DMS 273 treated with DMSO at 0.1 percent for 48 hours (cell line): ENCODE measurements at places on chromosomes 1 and 21.

DNA sequence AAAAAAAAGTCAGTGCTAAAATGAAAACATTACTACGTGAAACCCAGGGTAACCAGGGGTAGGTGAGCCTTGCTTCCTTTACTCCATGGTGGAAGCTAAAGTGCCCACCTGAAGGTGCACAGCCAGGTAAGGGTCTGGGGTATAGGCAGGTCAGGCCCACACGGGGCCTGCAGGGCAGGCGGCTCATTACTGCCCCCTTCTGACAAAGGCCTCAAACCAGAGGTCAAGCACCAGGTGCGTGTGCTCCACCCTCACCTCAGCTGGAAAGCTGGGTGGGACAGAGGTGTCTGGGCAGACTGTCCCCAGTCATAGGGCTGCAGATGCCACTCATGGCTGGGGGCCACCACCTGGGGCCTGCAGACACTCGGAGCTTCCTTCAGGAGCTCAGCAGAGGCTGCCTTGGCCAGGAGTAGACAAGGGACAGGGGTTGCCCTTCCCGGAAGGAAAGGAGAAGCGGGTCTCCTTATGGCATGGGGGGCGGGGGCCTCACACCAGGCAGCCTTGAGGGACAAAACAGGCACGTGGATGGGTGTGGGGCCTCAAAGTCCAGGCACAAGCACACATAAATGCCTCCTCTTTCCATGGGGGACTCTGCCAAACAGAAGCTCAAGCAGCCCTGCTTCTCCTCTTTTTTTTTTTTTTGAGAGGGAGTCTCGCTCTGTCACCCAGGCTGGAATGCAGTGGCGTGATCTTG, 36.2 kb downstream of the ACOT7 start:
- no peak for DNase-seq

- no peak for DNase-seq
Observed at GRCh38 chr21:35398346-35398982, 349.4 kb upstream of the RUNX1 start.

DNA sequence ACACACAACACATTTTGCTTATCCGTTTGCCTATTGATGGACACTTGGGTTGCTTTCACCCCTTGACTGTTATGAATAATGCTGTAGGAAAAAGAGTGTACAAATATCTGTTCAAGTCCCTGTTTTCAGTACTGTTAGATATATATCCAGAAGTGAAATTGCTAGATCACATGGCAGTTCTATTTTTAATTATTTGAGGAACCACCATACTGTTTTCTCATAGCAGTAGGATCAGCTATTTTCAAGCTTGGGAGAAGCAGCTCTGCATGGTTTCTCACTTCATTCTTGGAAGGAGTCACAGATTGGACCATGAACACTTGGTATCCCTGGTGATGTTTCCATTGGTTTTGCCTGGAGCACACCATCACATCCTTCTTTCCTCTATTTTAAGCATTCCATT, 114.4 kb upstream of the ZP4 start:
- no peak for DNase-seq

DNA sequence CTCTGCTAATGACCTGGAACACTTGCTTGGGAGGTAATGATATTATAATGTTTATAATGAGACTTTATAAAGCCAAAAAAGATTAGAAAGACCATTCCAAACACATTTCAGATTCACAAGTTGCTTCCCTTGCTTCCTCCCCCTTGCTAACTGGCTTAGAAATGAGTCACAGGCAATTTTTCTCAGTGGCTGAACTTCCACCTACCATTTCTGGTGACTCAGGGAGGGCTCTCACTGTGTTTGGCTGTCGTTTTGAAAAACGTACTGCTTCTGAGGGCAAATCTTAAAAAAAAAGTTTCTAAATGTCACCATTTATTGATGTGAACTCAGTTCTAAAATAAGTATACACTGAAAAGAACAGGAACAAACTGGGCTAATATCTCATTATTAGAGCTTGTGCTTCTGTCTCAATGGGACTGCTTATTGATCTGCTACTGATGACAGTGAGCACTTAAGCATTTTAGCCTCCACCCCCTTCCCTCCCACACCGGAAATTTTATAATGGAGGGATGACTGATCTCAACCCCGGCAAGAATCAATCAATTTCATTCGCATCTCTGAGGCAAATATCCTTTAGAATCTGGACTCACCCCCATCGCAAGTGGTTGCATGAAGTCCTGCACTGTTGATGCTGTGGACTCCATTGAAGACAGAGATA, 278.3 kb downstream of the KCTD3 start:
- no peak for DNase-seq

GRCh38 chr1:26353210-26353859, 595 bp downstream of the CRYBG2 start:
- DNase-seq = peak; percentile 57

DNA sequence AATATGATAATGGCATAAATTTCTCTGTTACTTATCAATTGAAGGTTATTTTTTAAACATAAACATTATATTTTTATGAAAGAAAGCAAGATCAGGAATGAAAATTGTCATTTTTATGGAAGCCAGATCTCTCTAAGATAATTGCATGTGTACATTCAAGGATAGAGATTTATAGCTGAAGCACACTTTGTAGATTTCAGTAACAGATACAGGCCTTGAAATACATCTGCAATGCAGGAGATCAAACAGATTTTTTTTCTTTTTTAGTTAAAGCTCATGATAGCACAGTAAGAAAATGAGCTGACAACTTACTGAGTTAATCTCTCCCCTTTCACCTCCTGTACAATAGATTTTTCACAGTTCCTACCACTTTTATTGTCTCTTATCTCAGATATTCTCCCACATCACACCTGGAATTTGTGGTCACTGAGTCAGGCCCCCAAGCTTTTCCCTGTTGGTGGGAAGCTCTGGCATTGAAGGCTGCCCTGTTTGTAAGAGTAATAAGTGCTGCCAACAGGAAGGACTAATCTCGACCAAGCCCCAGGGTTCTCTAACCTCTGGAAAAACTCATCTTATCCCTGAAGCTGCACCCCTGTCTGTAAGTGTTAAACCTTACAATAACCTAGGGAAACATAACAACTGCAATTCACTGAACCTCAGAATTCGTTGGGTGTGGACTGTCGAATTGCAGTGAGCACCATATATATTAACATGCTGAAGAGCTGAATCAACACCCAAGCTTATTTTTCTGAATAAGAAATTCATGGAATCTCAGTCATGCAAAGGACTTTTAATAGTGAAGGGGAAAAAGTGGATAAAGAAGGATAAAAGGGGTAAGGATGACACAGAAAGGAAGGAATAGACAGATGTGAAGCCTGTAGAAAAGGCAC, 599.0 kb downstream of the LMO4 start:
- no peak for DNase-seq
